Stimulated activated CD4-positive, alpha-beta T cell treated with anti-CD3 and anti-CD28 coated beads, Interleukin-15, amount 100 ng/mL, for 1 hour (primary cell): ENCODE measurements at places on chromosomes 12 and 14.

- DNase-seq: peak; percentile 10
These were observed 200.3 kb upstream of the CAND1 start for GRCh38 chr12:67068761-67069450.

- no peak for DNase-seq
These were observed 83.6 kb downstream of the BBS10 start for GRCh38 chr12:76264611-76265012.

- DNase-seq: no peak
These were observed 157.4 kb downstream of the LRRK2 start for GRCh38 chr12:40382217-40382616.

GRCh38 chr14:82913396-82913795 lies 1379.7 kb upstream of the SEL1L start:
- no peak for DNase-seq

DNA sequence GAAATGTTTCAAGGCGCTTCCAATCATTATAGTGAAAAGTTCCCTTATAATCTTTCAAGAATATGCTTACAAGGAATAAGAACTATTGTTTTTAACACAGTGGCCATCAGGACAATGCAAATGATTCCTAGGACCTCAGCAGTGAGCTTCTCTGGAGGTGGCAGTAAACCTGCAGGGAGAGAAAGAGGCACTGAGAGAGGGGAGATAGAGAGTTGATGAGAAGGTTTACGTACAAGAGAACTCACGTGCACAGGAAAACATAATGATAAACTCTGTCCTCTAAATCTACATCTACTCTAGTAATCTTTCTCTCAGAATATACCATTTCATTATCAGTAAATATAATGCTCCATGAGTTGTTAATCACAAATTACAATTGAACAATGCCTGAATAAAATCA lies 715 bp downstream of the KLRC4 start:
- DNase-seq: no peak

DNA sequence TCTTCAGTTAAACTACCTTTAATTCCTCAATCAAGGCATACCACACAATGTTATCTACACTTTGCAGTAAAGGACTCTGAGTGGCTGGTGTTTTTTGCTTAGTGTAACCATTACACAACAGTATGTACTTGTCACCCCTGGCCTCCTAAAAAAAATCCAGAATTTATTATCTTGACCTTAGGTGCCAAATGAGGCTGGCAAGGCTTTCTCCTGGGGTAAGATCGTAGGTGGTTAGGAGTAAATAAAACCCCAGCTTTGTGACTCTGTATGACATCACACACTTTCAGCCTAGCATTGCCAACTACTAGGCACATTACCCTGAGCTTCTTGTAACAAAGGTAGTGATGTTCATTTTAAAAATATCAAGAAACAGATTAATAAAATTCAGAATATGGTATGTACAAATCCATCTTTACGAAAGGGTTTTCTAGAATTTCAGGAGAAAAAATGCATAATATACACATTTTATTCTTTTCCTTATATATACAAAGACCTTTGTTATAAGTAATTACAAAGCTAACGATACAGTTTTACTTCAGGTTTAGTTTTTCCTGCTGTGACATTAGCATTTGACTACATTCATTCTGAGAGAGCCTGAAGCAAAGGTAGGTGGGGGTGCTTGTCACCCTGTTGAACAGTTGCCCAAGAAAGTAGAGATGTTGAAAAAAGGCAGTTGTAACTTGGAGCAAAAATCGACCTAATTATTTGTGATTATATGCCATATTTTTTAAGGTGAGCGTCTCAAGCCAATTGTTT lies 13.5 kb downstream of the TCL1A start:
- DNase-seq: no peak

- DNase-seq: no peak
These were observed 15.3 kb downstream of the COL2A1 start for GRCh38 chr12:47989023-47989417.

DNA sequence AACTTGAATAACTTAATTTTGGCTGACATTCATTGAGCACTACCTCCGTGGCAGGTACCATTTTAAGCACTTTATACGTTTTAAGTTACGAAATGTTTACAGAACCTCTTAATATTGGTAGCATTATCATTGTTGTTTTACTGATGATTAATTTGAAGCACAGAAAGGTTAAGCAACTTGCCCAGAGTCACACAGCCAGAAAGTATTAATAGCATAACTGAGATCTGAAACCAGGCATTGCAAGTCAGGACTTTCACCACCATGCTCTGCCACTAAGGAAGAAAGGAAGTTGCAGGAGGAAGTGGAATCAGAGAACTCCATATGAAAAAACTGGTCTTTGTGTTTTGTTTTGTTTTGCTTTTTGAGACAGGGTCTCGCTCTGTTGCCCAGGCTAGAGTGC lies 28.2 kb upstream of the BCAT1 start:
- no peak for DNase-seq

GRCh38 chr12:132847363-132848356 lies 19.0 kb upstream of the GOLGA3 start:
- DNase-seq: no peak
